Skeletal muscle cell (primary cell): ENCODE measurements at places on chromosomes 3 and 15.

GRCh38 chr15:73755481-73755880 lies 2.3 kb upstream of the INSYN1 start:
- no peak for DNase-seq

DNA sequence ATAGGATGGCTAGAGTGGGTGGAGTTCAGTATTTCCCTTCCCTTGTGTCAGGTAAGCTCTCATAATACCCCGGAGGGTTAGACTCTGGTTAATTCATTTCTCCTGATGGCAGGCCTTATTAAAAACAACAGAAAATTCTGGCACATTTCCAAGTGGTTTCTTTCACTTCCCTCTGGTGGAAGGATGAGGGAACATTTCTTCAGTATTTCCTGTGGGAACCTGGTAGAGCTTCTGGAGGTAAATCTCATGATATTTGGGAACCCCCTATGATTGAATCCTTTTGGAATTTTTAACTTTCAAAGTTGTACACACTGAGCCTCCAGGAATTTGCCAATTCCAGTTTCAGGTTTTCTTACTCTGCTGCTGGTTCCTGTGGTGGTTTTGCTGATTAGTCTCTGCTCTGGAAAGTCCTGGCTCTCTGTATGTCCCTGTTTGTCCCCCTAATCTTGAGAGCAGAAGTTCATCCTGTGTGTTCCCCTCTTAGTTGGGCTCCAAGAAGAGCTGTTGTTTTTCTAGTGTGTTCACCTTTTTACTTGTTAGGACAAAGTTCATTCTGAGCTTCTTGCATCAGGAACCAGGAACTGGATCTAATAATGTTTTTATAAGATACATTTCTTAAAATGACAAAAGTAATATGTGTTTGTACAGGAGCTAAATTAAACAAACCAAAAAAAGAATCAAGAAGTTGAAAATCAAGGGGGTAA lies 12.1 kb downstream of the CHRNA7 start:
- no peak for DNase-seq

- no peak for DNase-seq
Measured at GRCh38 chr3:23256741-23257435, 53.8 kb downstream of the UBE2E2 start.

DNA sequence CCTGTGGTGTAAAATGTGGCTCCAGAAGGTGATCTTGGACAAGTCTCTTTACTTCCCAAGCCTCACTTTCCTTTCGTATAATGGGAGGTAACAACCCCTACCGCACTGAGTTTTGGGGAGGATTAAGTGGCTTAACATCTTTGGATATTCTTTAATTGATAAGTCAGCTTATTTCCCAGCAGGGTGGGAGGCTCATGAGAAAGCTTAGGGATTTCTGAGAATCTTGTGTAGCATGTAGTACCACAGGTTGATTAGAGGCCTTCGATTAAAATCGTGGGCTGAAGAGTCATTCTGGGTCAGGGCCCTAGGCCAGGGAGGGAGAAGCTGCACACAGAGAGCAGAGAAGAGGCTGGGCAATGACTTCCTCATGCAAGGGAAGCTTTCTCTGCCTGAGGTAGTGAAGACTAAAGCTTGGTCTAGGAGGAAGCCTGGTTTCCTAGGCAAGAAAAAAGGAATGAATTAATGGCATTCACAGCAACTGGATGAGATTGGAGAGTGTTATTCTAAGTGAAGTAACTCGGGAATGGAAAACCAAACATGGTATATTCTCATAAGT lies 1.5 kb upstream of the NMNAT3 start:
- no peak for DNase-seq

DNA sequence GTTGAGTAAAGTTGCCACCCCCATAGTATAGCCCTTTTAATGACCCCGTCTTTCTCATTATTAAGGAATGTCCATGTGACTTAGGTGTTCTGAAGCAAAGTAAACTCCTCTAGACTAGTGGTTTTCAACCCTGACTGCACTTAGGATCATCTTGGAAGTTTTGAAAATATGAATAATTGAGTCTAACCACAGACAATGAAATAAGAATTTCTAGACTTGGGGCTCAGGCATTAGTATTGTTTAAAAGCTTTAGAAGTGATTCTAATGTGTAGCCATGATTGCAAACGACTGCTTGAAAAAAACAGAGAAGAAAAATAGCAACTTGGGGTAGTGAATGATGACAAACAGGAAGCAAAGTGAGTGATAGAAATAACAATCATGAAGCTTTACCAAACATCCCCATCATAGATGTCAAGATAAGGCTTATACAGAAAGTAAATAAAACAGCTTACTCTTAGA lies 35.0 kb downstream of the ALCAM start:
- DNase-seq, result no peak

DNA sequence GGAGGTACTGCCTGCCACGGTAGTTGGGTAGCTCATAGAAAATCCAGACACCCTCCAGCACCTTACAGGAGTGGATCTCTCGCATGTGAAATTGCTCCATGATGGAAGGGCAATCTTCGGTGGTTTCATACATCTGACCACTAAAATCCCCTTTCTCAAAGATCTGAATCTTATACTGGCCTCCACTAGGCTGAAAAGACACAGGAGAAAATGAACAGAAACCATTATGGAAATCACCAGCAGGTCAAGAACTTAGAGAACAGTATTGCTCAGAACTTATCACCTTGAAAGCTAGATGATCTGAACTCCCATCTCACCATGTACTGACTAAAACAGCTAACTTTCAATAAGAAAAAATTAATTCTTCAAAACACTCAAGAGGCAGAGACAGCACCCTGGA lies 5.4 kb downstream of the CRYGS start:
- DNase-seq, result no peak

DNA sequence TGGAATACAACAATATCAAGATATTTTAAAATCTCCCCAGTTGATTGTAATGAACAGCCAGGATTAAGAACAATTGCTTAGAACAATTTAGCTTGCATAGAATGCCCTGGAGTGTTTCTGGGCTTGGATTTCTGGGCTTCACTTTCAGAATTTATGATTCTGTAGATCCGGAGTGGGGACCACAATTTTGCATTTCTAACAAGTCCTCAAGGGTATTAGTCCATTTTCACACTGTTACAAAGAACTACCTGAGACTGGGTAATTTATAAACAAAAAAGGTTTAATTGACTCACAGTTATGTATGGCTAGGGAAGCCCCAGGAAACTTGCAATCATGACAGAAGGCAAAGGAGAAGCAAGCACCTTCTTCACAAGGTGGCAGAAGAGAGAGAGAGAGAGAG lies 54.3 kb upstream of the MYRIP start:
- DNase-seq, result no peak

GRCh38 chr15:83526319-83526718 lies 79.2 kb downstream of the SH3GL3 start:
- DNase-seq, result no peak

DNA sequence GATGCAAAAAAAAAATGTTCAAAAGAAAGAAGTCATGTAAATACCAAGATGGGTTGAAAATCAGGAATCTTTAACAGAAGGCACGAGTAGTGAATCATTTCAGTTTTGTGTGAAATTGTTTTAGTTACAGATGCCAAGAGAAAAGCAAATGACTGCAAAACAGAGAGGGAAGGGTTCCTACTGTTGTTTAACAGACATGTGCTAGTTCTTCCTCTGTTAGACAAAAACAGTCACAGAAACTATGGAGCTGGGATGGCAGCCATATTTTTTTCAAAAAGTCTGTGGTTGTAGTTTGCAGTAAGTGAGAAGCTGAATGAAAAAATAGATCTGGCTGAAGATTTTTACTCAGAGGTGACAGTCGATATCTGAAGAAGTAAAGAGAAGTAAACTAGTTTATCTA lies 511.9 kb downstream of the ZIC1 start:
- no peak for DNase-seq

GRCh38 chr15:56286213-56286612 lies 42.5 kb upstream of the RFX7 start:
- no peak for DNase-seq
